ENCODE measurements at places on chromosomes 11 and 22. TPM values are rescaled to one million over a fixed set of nuclear protein-coding genes. Genes with fewer than 3 reads are reported as not detected.

POU2AF3 gene
- not detected for total RNA-seq

APOBEC3H gene
- total RNA-seq, result not detected

DNA sequence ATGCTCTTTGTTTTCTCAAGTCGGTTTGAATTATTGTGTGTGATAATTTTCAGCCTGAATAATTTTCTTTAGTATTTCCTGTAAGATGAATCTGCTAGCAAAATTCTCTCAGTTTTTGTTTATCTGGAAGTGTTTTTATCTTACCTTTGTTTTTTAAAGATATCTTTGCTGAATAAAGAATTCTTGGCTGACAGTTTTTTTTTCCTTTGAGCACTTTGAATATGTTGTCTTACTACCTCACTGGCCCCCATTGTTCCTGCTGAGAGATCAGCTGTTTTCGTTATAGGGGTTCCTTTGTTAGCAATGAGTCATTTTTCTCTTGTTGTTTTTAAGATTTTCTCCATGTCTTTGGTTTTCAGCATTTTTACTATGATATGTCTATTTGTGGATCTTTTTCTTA, 63.0 kb downstream of the HORMAD2 start:
- DNase-seq, result no peak

DNA sequence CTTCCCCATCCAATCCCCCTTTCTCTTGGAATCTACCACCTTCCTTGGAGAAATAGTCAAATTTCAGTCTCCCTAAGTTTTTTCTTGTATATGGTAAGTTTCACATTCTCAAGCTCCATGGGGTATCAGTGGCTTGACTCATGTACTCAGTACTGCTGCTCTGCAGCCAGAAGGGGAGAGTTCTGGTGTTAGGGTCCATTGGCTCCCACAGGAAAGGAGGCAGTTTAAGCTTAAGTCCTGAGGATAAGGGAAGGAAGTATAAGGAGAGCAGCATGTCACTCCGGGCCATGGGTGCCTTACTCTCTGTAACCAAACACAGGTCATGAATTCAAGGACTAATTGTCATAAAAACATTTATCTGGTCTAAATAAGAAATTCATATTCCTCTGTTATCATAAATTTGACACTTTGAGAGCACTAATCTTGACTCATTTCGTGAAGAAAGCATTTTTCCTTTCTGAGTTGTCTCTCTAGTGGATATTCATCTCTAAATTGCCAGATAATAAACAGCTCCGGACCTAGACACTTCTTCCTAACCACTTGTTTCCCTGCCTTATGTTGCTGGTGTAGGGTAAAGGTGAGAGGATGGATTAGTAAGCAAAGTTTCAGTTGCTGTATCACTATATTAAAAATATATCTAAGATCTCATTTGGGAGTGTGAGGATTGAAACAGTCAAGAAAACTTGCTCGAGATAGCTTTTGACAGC, 20.1 kb upstream of the SORL1 start:
- no peak for DNase-seq

GRCh38 chr11:118715837-118716260, 36.4 kb upstream of the TREH start:
- peak; percentile 26 for DNase-seq

GRCh38 chr11:126322996-126323395, 19.1 kb downstream of the DCPS start:
- DNase-seq, result no peak

- DNase-seq, result no peak
These were observed 9.4 kb upstream of the MRPL23 start for GRCh38 chr11:1937616-1938342.

GRCh38 chr22:38186429-38186828, 4.8 kb upstream of the PLA2G6 start:
- no peak for DNase-seq

Data from Daoy (cell line).